ENCODE measurements at places on chromosomes 11 and 22.

DNA sequence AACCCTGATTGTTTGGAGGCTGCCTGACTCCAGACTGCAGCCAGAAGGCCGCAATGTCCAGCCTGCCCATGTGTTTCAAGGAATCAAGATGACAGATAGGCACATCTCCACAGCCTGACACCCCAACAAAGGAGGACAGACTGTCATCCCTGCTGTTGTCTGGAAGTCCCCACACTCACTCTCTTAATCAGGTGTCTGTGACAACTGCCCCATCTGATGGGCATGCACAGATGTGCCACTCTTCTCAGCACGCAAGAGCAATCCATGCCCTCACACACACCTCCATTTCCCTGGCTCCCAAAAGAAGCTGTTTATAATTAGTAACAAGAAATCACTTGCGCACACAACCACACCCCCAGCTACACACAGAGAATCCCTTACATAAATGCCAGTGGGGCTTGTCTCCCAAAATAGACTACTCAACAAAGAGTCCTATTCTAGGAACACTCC, 117.6 kb downstream of the C11orf58 start:
- DNase-seq = no peak

DNA sequence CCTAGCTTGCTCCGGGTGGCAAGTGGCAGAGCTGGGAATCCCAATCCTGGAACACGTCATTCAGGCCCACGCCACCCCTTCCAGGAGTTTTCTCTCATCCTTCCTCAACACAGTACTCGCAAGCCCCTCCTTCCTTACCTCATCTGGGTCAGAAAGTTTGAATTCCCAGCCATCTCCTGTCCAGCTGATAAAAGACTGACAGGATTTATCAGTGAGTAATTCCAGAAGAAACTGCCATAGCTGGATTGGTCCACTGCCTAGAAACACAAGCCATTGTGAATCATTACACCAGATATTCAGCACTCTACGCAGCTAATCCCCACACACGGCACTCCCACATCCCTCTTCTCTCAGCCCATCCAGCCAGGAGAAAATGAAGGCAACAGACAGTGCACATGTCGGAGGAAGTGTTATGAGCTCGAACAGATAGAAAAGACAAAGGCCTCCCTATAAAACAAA, 124.0 kb downstream of the ETS1 start:
- no peak for DNase-seq

DNA sequence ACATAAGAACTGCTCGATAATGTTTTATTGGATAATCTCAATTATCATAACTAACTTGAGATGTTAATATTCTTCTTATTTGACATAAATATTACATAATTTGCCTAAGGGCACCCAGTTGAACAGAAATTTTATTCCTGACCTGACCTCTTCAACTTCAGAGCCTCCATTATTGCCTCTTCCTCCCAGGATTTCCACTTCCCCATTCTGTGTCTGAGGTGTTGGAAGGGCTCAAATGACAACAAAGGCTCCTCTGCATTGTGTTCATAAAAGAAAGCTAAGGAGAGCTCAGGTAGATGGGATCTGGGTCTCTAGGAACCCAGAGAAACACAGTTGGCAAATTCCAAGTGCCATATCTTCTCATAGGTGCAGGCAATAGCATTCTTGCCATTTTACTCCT, 61.2 kb upstream of the ARHGAP20 start:
- no peak for DNase-seq

- no peak for DNase-seq
Observed at GRCh38 chr11:115591380-115591779, 87.2 kb upstream of the CADM1 start.

- DNase-seq = no peak
Observed at GRCh38 chr11:12123799-12124198, 13.4 kb downstream of the MICAL2 start.

DNA sequence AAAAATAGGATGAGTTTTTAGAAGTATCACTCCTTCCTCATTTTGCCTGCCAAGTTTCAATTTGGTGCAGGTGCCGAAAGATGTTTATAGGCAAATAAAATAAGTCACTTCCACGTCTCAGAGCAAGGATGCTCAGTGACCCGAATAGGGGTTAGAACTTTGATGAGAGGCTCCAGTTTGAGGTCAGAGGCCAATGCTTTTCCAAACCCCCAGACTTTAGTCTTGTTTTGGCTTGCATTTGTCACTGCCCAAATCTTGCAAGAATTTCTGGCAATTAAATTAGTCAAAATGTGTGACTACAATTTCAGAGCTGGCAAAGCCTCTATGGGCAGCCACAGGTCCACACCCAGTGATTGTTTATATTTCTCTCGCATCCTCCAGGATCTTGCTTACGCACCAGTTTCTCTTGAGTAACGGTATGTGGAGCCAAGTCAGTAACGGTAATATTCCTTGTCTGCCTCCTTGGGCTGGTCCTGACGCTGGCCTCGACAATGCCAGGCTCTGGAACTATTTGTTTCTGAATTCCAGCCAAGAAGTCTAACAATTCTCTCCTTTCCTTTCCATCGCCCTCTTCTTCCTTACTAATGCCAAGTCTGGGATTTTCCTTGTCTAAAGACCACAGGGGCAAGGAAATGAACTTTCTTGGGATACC, 9.9 kb upstream of the NUP160 start:
- DNase-seq = no peak

- no peak for DNase-seq
Observed at GRCh38 chr22:37566329-37566837, 6.1 kb downstream of the CDC42EP1 start.

DNA sequence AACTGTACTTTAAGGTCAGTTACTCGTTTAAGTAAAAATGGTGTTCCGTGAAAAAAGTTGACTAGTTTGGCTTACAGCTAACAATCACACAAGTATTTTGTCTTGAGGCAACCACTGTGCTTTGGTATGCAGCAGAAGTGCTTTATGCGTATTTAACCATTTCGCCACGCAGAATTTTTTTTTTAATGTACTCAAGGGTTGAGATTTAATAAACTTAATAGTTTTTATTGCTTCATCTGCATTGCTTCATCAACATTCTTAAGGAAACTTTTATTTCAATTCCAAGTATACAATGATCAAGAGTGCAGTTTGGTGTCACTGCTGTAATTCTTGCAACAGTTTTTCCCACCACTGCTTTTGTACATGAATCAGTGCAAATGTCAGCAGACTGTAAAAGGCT, 66.4 kb downstream of the ZNRF3 start:
- DNase-seq = no peak

DNA sequence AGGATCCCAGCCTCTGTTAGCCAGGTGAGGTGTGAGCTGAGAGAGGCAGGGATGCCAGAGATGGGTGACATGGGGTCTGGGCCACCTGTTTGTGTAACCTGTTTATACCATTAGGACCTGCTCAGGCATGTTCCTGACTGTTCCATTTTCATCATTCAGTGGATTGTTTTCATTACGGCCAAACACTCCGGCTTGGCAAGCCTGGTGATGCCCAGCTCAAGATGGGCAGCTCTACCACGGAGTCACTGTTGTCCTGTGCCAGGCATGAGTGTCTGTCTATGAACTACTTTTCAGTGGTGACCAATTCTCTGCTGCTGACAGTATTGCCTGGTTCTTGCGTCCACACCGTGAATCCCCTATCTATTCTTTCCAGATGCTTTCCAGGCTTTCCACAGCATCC, 71.5 kb upstream of the SLC22A12 start:
- no peak for DNase-seq

- DNase-seq = no peak
Observed at GRCh38 chr11:70928854-70929598, 323.4 kb downstream of the SHANK2 start.

- no peak for DNase-seq
Observed at GRCh38 chr11:1574238-1574932, 2.3 kb upstream of the DUSP8 start.

GRCh38 chr11:118715837-118716260, 36.4 kb upstream of the TREH start:
- DNase-seq = no peak

- no peak for DNase-seq
Observed at GRCh38 chr11:70660059-70660888, 261.9 kb downstream of the CTTN start.
